Effector memory CD4-positive, alpha-beta T cell (primary cell): ENCODE measurements at places on chromosomes 13 and 19.

- no peak for DNase-seq
These were observed 918 bp downstream of the TMEM190 start for GRCh38 chr19:55377356-55378131.

GRCh38 chr19:48051335-48052033 lies 7.6 kb upstream of the CABP5 start:
- no peak for DNase-seq

DNA sequence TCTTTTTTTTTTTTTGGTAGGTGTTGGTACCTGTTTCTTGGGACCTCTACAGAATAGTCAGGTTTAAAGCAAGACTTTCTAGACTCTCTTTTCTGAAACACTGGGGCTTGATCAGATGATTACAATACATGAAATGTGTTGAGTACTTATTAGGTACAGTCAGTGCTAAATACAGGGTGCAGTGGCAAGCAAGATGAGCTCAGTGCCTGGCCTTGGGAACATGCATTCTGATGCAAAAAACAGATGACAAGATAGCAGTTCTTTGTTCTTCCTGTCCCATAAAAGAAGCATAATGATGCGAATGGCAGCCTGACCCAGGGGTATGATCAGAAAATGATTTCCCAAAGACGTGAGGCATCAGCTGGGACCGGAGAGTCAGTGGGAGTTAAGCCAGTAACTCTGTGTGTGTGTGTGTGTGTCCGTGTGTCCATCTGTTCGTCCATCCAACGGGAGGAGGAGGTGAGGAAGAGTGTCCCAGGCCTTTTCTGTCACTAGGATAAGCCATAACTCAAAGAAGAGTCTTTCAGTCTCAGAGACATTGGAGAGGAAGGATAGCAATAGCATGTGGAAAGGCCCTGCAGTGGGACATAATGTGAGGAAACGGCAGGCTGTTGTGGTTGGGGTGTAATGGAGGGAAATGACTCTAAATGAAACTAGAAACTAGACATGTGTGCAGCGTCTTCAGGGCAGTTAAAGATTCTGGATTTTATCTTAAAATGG lies 32.2 kb downstream of the SLAIN1 start:
- no peak for DNase-seq

GRCh38 chr13:28239374-28239773 lies 101.0 kb downstream of the PAN3 start:
- no peak for DNase-seq

GRCh38 chr19:41641879-41642485 lies 15.1 kb upstream of the CEACAM4 start:
- peak; percentile 64 for DNase-seq

- DNase-seq: no peak
These were observed 1.7 kb upstream of the FBXW9 start for GRCh38 chr19:12698138-12698537.

- no peak for DNase-seq
These were observed 687.8 kb downstream of the EFNB2 start for GRCh38 chr13:105847527-105848291.

- DNase-seq: no peak
These were observed 1478.2 kb upstream of the MIR17HG start for GRCh38 chr13:89869312-89869711.

GRCh38 chr13:33249066-33249465 lies 36.5 kb downstream of the STARD13 start:
- no peak for DNase-seq

- no peak for DNase-seq
These were observed 60.0 kb downstream of the TPT1 start for GRCh38 chr13:45280751-45281634.

GRCh38 chr13:67950603-67951002 lies 720.5 kb upstream of the PCDH9 start:
- DNase-seq: no peak

GRCh38 chr13:37460166-37460565 lies 138.4 kb downstream of the POSTN start:
- no peak for DNase-seq

DNA sequence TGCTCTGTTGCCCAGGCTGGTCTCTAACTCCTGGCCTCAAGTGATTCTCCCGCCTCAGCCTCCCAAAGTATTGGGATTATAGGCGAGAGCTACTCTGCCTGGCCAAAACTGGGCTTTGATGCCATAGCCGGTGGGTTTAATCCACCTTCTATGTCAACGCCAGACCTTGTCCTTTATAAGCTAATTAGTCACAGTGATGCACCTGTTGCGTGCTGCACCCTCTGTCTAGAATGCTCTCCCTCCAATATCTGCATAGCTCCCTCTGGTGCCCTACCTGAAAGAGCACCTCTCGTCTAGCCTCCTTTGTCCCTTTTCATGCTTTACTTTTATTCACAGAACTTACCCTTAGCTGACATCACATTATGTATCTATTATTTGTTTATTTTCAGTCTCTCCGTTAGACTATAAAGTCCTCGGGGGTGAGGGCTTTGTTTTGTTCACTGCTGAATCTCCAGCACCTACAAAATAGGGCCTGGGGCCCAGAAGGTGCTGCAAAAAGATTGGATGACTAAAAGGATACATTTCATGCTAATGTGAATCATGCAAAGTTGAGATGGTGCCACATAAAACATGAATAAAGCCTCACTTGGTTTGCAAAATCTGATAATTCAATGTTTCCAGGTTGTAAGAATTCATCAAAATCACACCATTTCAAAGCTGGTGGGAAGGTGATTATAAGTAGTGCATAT lies 148.1 kb downstream of the USP12 start:
- no peak for DNase-seq

GRCh38 chr13:69319656-69320055 lies 788.0 kb upstream of the ATXN8OS start:
- no peak for DNase-seq

DNA sequence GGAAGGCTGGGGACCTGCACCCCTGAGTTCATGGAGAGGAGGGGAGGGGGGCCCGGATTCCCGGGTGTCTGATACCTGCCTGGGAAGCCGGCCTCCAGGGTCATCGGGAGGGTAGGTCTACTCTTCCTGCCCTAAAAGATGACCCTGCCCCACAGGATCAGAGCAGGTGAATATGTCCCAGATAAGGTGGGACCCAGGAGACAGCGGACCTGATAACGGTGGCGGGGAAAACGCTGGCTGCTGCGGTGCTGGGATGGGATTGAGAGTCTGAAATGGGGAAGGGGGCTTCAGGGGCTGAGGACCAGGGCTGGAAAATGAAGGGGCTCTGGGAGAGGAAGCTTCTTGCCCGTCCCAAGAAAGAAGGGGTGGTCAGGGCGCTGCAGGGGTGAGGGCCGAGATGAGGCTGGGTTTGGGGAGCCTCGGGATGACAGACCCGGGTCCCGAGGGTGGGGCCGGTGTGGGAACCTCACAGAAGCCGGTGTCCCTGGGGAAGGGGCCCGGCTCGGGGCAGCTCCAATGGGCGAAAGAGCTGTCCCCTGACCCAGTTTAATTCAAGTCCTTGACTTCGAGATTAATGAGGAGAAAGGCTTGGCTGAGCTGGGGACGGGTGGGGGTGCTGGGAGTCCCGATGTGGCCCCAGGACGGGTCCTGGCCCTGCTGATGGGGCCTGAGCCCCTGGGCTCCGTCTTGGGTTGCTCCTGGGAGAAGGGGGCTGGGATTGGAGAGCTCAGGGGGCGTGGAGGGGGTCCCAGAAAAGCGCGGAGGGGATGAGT lies 823 bp downstream of the TTYH1 start:
- no peak for DNase-seq

DNA sequence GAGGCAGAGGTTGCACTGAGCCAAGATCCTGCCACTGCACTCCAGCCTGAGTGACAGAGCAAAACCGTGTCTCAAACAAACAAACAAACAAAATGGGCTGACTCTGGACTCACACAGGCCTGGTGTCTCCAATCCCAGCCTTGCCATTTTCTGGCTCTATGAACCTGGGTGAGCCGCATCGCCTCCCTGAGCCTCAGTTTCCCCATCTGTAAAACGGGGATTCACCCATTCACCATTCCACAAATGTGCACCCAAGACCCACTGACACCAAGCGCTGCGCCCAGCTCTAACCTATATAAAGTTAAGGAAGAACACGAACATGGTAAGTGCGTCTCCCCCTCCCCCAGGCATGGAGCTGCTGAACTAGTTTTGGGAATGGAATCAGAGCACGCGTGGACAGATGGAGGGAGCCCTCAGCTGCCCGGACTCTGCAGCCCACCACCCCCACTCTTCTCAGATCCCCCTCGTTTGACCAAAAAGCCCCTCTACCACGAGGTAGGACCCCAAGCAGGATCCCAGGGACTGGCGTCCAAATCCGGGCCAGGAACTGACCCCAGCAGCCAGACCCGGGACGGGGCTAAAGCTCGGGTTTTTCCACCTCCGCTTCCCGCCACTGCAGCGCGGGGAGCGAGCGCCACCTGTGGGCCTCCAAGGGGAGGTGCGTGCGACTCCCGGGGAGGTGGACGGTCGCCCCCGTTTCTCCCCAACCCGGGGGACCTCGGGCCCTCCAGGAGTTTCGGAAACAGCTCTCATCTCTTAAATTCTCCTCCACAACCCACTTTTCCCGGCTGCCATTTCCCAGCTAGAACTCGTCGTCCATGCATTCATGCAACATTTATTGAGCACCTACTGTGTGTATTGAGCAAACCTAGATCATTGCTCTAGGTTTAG lies 33.0 kb upstream of the ADGRE5 start:
- peak; percentile 29 for DNase-seq

DNA sequence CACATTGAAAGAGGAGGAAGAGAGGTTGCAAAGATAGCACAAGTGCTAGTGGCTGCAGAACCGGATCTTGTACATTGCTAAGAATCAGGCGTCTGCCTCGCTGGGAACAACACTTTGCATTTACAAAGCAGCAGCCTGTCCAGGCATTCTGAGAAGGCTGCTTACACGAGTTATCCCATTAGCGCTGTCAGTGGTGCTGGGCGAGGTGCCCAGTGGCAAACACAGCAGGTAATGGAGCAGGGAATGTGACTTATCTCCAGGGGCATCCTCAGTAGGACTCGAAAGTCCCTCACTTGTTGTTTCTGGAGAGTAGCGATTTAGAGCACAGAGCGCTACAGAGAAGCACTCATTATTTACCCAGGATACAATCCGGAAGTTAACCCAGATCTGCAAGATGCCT lies 209.6 kb downstream of the OLFM4 start:
- no peak for DNase-seq

DNA sequence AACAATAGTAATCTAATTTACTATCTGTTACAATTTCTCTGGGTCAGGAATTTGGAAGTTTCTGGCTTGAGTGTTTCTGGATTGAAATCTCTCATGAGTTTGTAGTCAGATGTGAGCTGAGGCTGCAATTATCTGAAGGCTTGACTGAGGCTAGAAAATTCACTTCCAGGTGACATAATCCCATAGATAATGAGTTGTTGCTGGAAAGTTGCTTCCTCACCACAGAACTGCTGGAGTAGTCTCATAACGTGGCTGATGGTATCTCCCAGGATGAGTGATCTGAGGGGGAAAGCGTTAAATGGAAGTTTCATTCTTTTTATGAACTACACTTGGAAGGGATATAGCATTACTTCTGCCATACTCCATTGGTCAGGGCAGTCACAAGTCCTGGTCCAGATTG lies 15.3 kb upstream of the FPR3 start:
- no peak for DNase-seq

DNA sequence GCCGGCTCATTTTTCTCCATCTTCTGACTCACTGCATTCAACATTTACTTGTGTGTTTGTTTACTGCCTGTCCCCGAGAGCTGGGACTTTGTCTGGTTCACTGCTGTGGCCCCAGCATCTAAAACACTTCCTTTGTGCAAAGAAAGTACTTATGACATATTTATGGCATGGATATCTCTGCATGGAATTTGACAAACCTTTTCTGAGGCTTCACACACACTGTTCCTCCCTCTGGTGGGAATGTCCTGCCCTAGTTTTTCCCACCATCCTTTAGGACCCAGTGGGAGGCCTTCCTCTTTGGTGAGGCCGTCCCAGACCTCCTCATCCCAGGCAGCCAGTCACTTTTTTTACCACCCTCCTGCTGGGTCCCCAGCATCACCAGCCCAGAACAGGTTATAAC lies 1.4 kb upstream of the SRRM5 start:
- no peak for DNase-seq

GRCh38 chr19:32642771-32643170 lies 32.2 kb downstream of the ANKRD27 start:
- peak; percentile 37 for DNase-seq

GRCh38 chr13:25753976-25754375 lies 297.8 kb downstream of the SHISA2 start:
- no peak for DNase-seq

DNA sequence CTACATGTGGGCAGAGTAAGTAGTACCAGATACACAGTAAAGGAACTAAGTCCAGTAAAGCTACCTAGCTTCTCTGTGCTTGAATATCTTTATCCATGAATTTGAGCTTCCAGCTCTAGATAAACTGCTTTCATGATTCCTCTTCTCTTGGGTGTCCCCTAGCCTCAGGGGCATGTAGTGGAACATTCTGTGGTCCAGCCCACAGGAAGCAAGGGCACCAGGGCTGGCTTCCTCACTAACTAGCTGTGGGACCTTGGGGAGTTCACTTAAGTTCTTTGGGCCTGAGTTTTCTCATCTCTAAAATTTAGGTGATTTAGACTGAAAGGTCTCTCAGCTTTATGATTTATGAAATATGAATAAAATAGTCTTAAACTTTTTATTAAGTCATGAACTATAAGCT lies 185.7 kb downstream of the KATNAL1 start:
- DNase-seq: no peak

GRCh38 chr13:101111894-101112293 lies 304.4 kb downstream of the NALCN start:
- DNase-seq: no peak

- no peak for DNase-seq
These were observed 159.5 kb upstream of the EDNRB start for GRCh38 chr13:78078168-78078567.

GRCh38 chr19:55232286-55232602 lies 3.7 kb upstream of the TMEM86B start:
- no peak for DNase-seq

DNA sequence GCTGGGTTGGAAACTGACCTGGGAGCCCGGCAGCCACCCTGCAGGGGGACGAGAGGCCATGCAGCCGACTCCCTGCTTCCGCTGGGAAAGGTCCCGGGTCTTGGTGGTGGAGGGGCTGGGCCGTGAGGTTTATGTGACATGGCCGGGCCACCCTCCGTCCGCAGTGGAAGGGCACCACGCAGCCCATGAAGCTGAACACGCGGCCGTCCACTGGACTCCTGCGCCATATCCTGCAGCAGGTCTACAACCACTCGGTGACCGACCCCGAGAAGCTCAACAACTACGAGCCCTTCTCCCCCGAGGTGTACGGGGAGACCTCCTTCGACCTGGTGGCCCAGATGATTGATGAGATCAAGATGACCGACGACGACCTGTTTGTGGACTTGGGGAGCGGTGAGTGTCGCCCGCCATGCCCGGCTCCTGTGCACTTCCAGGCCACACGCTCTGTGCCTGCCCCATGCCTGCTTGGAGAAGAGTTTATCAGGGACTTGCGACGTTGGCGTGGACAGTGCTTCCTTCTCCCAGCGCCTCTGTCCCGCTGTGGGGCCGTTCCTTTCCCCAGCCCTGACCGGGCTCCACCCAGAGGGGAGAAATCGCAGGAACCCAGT lies 27.2 kb downstream of the DOT1L start:
- no peak for DNase-seq
